Vagina (tissue), 2 donors: ENCODE measurements at places on chromosomes 16 and 17. TPM values are rescaled to one million over a fixed set of nuclear protein-coding genes. Genes with fewer than 3 reads are reported as not detected.

The KRT20 gene
- total RNA-seq, result not detected

DNA sequence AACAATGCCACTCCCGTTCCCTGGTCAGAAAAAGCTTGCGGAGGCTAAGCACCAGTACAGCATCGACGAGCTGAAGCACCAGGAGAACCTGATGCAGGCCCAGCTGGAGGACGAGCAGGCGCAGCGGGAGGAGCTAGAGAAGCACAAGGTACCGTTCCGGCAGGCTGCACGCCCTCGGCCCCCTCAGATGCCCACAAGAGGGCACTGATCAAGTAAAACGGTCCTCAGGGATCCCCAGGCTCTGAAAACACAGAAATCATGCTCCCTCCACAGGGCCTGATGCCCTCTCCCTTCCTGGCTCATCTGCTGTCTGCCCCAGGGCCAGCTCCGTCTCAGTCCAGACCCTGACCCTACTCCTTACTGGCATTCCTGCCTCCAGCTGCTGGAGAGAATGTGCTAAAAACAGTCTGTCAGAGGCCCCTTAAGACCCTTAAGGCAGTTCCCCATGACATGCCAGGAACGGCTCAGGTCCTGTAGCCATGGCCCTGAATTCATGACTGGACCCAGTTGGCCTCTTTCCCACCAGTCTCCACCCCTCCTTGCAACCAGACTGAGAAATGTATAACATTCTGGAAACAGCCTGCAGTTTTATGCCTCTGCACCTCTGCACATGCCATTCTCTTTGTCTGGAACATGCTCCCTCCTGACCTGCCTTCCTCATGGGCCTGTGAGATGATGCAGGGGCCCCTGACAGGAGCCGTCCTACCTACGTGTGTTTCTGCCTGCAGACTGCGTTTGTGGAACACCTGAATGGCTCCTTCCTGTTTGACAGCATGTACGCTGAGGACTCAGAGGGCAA, 21.8 kb downstream of the DRC3 start:
- no peak for DNase-seq

DNA sequence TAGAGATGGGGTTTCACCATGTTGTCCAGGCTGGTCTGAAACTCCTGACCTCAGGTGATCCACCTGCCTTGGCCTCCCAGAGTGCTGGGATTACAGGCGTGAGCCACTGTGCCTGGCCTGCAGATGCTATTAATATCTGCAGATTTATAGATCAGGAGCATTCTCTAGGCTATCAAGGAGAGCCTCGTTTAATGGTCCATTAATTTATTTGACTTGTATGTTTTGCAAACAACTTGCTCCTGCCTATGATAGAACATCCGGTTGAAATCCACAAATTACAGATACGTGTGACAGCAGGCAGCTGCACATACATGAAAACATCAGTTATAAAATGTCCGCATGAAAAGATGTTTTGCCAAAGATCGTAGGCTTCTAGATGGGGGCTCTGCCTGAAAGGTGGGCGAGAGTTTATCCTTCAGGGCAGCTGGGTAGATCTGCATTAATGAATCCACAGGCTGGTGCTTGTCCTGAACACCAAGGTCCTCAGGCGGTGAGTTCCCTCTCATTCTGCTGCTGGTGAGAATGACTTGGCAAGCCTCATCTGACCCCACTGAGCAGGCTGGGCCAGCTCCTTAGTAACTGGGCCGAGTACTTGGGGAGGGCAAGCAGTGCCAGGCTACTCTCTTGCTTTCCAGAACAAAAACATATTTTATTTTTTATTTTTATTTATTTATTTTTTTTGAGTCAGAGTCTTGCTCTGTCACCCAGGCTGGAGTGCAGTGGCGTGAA, 37.1 kb upstream of the MGAT5B start:
- DNase-seq, result no peak

GRCh38 chr16:88456356-88457292, 3.5 kb downstream of the ZFPM1 start:
- no peak for DNase-seq

DNA sequence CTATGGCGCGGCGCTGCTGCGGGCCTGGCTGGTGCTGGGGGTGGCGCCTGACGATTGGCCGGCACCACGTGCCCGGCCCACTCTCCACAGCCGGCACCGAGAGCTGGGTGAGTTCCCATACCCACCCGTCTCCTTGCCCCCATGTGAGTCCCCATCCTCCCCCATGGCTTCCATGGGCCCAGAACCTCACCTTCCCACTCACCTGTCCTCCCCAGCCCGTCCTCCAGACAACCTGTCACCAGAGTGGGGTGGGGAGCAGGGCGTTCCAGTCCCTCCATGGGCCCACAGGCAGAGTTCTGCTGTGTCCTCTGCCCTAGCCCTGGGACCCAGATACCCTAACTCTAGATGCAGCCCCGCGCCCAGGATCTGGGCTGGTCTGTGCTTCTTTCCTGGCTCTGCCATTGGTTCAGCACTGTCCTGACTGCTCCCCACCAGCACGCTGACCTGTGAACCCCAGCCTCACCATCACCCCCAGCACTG, 5.5 kb downstream of the ARMC5 start:
- no peak for DNase-seq

- DNase-seq, result no peak
Observed at GRCh38 chr16:83615141-83615952, 192.4 kb upstream of the HSBP1 start.

DNA sequence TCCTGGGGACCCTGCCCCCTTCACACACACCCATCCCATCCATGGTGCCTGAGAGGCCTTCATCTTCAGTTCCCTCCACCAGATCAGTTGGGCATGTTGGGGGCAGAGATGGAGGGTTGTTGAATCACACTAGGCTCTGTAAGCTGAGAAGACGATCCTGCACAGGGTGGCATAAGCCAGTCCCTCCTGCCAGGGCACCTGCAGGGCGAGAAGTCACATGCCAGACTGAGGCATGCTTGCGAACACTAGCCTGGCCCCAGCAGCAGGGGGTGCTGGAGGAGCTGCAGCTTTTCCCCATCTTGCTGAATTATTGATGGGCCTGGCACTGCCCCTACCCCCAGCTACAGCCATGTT, 6.1 kb upstream of the TBX2 start:
- DNase-seq, result no peak

DNA sequence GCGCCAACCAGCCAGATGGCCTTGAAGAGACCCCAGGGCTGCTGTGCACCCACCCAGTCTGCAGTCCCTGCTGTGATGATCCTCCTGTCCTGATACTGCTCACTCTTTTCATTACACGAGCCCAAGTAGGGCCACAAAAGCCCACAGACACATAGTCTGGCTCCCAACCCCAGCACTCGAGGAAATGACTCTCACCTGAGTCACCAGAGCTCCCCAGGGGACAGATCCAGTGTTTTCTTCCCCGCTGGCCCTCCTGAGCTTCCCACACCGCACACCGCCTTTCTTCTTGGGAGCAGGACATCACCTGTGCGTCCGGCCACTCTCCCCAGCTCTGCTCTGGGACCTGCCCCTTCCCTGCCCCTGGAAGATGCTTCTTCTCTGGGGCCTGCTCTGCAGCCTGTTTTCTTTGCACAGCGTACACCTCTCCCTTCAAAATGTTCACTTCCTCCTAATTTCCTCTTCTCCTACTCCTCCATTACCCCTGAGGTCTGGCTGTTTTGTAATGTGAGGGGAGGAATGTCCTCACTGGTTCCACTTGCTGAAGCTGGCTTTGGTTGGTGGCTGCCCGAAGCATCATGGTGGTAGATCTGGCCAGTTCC, 2.0 kb upstream of the SCN4A start:
- DNase-seq, result no peak

DNA sequence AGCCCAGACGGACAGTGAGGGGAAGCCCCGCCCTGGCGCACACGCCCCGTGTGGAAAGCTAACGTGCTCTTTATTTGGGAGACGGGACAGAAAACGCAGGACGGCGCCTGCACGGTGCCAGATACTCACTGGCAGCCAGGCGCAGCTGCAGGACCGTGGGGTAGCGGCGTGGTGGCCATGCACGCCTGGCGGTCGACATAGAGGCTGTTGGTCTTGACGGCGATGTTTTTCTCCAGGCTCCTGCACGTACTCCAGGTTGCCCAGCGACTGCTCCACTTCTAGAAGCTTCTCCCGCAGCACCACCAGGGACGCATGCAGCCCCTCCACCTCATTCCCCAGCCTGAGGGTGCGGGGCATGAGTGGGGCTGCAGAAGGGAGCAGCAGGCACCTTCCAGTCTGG, 5.1 kb upstream of the C1QTNF8 start:
- no peak for DNase-seq
